ENCODE measurements at places on chromosomes 2 and 18. TPM values are rescaled to one million over a fixed set of nuclear protein-coding genes. Genes with fewer than 3 reads are reported as not detected.

- H3K4me3 ChIP-seq: no peak overlapping the region
- no peaks in the 10 kb centered on the region for H3K27me3 ChIP-seq
- H3K4me1 ChIP-seq: no peaks in the 10 kb centered on the region
- H3K36me3 ChIP-seq: no peaks in the 10 kb centered on the region
- H3K27ac ChIP-seq: no peak overlapping the region
Measured at GRCh38 chr2:108125581-108125980, 114.2 kb upstream of the SULT1C3 start.

- peak overlapping the region; percentile 7 for H3K27ac ChIP-seq
- H3K36me3 ChIP-seq: no peaks in the 10 kb centered on the region
- H3K4me1 ChIP-seq: peaks cover 4% of the 10 kb centered on the region
- no peak for DNase-seq
Measured at GRCh38 chr18:22223254-22223964, 54.0 kb downstream of the GATA6 start.

- H3K27me3 ChIP-seq: peaks cover 16% of the 10 kb centered on the region
- no peak overlapping the region for H3K4me3 ChIP-seq
- no peak overlapping the region for H3K27ac ChIP-seq
- no peaks in the 10 kb centered on the region for H3K4me1 ChIP-seq
- no peaks in the 10 kb centered on the region for H3K36me3 ChIP-seq
Measured at GRCh38 chr2:217988840-217989204, 14.0 kb downstream of the TNS1 start.

- no peak for DNase-seq
- H3K36me3 ChIP-seq: no peaks in the 10 kb centered on the region
- no peak overlapping the region for H3K4me3 ChIP-seq
- H3K4me1 ChIP-seq: no peaks in the 10 kb centered on the region
- H3K27ac ChIP-seq: no peak overlapping the region
Measured at GRCh38 chr2:173254659-173255058, 100.0 kb upstream of the CDCA7 start.

GRCh38 chr2:59744436-59744835, 809.0 kb downstream of the BCL11A start:
- H3K4me3 ChIP-seq: no peak overlapping the region
- no peak for DNase-seq
- H3K36me3 ChIP-seq: no peaks in the 10 kb centered on the region
- H3K27me3 ChIP-seq: no peaks in the 10 kb centered on the region
- H3K4me1 ChIP-seq: no peaks in the 10 kb centered on the region

GRCh38 chr2:203728321-203728720, 21.9 kb downstream of the CD28 start:
- peaks cover 78% of the 10 kb centered on the region for H3K36me3 ChIP-seq
- DNase-seq: no peak
- no peak overlapping the region for H3K4me3 ChIP-seq
- no peak overlapping the region for H3K27ac ChIP-seq
- peaks cover 77% of the 10 kb centered on the region for H3K4me1 ChIP-seq

GRCh38 chr2:111053266-111053665, 67.4 kb upstream of the BCL2L11 start:
- no peak for DNase-seq
- H3K4me3 ChIP-seq: no peak overlapping the region
- H3K27ac ChIP-seq: no peak overlapping the region
- peaks cover 61% of the 10 kb centered on the region for H3K4me1 ChIP-seq
- H3K27me3 ChIP-seq: no peaks in the 10 kb centered on the region

TMEM163 gene
- total RNA-seq: not detected

C2orf66 gene
- total RNA-seq: not detected

CROCC2 gene
- total RNA-seq: not detected

SLC16A14 gene
- 1.6 TPM for total RNA-seq
